ENCODE measurements at places on chromosomes 5 and 9. TPM values are rescaled to one million over a fixed set of nuclear protein-coding genes. Genes with fewer than 3 reads are reported as not detected.

Gene OR1J4
- not detected for total RNA-seq

Gene SPOCK1
- 93.4 TPM for total RNA-seq

Gene ZNF608
- 80.9 TPM for total RNA-seq

Gene FAM221B
- total RNA-seq: not detected

Gene ADAMTS12
- 2.0 TPM for total RNA-seq

Measured in temporal lobe (tissue), 4 donors.